Ureter (tissue), 1 donor: ENCODE measurements at places on chromosomes 7 and 10.

DNA sequence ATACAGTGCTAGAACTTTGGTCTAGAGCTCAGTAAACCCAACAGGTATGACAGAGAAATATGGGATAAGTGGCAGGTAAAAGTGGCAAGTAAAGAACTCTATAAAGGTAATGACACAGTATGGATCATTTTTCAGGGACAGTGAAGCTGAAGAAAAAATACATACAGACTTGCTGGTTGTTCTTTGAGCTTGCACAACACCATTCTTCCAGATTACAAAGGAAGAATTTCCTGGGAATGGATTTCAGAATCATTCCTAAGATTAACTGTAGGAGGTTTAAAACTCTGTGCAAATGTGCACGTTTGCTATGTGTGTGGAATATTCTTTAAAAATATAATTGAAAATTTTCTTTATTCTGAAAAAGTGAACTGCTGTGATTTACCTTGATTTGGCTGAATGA is 36.0 kb downstream of the PHF14 start:
- no peak for DNase-seq

GRCh38 chr7:101595246-101595645 is 33.9 kb downstream of the MYL10 start:
- DNase-seq, result peak; percentile 3

- DNase-seq, result peak; percentile 47
These were observed 50.5 kb upstream of the COBL start for GRCh38 chr7:51366930-51367613.

DNA sequence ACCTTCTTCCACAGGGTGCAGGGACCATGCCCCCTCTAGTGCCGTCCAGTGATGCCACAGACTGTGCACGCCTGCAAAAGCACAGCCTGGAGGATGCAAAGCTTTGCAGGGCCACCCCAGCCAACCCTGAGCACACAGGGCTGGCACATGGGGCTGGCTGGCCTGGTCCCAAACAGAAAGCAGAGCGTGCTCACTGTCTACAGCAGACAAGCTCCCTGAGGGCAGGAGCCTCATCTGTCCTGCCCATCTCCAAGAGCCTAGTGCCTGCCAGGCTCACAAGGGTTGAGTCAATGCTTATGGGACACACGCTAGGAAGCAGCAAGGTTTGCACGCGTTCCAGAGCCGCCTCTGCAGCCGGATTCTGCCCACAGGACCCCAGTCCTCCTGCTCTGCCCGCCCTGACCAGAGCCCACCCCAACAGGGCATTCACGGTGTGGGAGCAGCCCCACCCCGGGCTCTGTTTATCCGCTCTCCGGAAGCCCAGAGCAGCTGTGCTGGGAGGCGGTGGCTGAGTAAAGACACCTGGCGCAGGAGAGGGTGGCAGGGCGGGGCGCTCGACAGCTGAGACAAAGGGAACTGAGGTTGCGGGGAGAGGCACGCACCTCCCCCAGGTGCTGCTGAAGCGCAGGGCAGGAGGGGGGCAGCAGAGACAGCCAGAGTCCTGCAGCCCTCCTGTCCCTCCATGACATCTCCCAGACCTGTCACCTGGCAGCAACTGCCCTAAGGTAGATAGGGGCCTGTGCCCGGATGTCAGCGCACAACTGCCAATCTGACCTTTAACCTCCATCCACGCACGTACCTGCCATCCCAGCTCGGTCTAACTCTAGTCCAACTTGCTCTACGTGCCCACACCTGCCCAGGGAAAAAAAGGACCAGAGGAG is 4.3 kb downstream of the KCNH2 start:
- no peak for DNase-seq

DNA sequence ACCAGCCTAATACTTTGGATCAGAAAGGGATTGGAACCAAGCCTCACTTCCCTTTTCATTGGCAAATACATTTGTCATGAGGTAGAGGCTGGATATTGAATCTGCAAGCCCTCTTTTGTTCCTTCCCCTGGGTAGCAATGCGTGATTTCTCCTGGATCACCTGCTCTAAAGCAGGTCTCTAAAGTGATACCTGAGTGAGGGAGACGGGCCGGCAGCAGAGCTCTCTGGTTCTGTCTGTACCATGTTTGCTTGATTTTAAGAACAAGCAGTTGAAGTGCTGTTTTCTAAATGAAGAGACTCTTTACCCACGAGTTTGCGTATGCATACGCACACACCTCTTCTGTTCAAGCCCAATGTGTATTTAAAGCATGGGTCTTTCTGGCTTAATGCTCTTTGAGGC is 41.1 kb downstream of the GARS1 start:
- no peak for DNase-seq

DNA sequence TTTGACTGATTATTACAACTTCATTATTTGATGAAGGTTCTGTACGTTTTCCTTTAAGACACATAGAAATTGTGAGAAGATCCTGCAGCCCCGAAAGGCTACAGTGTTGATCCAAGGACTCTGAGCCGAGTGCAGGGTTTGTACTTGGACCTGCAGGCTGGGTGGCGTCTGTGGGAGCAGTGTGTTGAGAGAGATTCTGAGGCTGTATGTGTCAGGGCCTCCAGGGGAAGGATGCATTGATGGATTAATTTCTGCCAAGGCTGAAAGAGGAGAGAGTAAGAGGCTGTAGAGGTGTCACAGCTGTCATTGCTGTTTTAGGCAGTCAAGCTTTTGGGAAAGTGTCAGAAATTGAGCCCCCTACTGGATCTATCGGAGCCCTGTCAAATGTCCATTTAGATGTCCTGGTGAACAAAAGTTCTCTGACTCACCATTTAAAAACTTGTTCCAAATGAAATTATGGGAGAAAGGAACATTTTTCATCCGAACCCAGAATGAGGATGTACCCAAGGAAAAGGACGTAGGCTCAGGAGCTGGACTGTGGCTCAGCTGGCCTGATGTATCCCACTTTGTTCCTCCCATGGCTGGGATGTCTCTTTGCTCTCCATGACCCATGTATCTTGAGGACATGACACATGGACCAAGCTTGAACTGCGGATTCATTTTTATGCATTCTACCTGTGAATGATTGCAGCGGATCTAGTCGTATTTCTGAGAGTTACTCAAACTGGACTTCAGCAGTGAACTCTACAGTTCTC is 102.2 kb downstream of the TCF7L2 start:
- no peak for DNase-seq

GRCh38 chr7:105429746-105430612 is 41.3 kb upstream of the SRPK2 start:
- DNase-seq, result no peak

DNA sequence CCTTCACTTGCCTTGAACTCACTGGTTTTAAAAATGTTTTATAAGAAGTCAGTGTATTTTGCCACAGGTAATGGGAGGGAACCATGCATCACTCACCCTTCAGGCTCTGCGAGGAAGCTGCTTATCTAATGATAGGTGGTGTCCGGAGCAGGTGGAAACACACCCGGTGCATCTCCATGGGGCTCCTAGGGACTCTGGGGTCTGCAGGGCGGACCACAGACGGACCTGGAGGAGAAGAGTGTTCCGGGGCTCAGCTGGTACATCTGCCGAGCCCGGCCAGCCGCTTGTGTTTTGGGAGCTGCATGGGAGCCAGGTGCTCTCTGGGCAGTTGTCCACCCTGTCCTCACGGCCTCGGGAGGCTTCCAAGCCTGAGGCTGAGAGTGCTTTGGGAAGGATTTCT is 7.3 kb downstream of the LRRC27 start:
- DNase-seq, result no peak

- no peak for DNase-seq
These were observed 396 bp upstream of the EXOC4 start for GRCh38 chr7:133252506-133252857.

DNA sequence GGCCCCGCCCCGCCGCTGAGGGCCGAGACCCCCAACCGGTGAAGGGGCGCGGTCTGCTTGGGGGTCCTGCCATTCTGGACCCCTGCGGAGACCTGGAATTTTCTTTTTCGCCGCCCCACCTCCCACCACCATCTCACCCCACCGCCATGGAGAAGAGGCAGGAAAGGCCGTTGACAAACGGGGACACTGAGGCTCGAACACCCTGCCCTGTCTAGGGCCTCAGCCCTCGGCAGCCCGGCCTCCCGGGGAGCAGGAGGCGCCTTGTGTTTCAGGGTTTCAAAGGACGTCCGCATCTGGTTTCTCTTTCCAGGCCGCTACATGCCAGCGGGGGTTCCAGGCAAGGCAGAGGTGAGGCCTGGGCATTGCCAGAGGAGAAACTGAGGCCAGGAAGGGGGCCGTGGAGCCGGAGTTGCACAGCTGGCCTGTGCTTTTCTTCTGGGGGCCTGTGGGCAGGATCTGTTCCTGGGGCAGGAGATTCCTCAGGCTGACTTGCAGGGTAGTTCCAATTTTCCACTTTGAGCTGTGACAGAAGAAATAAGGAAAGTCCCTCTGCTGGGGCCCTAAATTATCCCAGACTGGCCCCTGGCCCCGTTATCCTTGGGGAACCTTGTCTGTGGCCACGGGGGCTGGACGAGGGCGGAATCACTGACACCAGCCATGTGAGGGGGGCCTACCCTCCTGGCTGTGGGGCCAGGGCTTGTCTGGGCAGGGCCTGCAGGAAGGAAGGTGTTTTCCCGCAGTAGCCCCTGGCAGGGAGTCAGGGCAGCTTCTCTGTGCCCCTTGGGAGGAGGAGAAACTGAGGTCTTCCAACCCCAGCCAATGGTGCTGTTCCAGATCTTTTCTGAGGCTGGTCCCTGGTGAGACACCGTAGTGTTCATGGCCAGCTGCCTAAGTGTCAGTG is 900 bp upstream of the MICALL2 start:
- DNase-seq, result peak; percentile 65

- DNase-seq, result no peak
These were observed 132.0 kb downstream of the RELN start for GRCh38 chr7:103857435-103857834.

DNA sequence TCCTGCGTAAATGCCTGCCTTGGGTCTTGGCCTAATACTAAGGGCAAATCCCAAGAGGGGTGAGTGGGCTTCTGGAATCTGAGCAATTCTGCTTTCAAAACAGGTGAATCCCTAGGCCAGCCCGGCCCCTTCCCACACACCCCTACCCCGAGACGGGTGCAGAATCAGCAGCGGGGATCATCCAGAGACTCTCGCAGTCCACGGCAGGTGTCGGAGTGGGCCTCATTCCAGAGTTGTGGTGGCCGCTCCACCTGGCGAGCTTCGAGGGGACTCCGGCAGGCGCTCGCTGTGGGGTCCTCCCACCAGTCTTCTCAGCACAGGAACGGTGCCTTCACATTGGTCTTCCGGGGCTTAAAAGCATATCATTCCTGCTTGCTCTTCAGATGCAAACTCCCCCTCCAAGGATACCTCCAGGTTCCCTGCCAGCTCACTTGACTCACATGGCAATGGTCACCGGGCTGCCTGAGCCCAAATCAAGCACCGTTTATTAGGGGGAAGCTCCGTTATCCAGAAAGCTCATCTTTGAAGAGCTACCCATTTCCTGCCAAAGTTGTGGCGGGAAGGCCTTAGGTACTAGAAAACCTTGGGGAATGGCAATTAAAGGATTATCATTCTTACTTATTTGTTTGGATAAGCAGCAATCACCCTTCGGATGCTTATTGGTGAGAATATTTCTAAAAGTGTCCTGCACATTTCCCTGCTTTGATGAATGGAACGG is 67.6 kb downstream of the PRKAG2 start:
- no peak for DNase-seq

- DNase-seq, result no peak
These were observed 16.0 kb downstream of the SAMD8 start for GRCh38 chr10:75127471-75127870.

GRCh38 chr10:24209946-24210491 is 1.1 kb downstream of the KIAA1217 start:
- no peak for DNase-seq

- no peak for DNase-seq
These were observed 32.1 kb downstream of the CNPY1 start for GRCh38 chr7:155514296-155514695.

DNA sequence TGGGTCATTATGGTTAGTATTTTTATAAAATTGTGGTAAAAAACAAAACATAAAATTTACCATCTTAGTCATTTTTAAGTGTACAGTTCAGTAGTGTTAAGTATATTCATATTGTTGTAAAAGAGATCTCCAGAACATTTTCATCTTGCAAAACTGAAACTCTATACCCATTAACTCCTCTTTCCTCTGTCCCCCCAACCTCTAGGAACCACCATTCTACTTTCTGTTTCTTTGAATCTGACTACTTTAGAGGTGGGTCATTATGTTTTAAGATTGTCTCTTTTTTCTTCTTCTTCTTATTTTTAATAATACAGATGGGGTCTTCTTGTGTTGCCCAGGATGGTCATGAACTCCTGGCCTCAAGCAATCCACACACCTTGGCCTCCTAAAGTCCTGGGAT is 84.1 kb downstream of the DOCK4 start:
- DNase-seq, result no peak

DNA sequence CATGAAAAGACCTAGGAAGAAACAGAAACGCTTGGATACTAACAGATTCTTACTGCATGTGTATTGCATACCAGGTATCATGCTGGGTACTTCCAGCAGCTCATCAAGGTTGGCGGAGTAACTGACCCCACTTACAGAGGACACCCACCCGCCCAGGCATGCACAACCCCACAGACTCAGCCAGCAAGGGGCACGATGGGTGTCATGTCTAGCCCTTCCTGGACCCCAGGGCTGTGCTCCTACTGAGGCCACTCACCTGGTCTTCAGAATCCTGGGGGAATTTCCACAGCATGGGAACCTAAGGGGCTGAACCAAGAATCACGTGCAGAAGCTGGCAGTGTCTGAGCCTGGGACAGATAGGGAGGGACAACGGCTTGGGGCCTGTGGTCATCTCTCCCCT is 134.1 kb upstream of the ZNF32 start:
- DNase-seq, result no peak

DNA sequence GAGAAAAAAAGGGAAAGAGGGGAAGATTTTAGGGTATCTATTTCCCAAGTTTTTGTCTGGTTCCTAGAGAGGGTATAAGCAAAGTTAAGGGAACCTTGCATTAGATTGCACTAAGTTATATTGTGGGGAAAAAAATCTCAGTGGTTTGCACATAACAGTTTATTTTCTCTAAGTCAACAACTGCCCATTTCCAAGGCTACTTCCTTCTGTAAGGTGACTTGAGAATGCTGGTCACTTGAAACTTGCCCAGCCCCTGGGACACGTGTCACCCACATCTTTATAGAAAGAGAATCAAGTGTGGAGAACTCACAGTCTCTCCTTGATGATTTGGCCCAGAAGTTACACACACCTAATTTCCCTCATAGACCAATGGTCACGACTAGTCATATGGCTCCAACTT is 488.6 kb upstream of the PODXL start:
- no peak for DNase-seq

DNA sequence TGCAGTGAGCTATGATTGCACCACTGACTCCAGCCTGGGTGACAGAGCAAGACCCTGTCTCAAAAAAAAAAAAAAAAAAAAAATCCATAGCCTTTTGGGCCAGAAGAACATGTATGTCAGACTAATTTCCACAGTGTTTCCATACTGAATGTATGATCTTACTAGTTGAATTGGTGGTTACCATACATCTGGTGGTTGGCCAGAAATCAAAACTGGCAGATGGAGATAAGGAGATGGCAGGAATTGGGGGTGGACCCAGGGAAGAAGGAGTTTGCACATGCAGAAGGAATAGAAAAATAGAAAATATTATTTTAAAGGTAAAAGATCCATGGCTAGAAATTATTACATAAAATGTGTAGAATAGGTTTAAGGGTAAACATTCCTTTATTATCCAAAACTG is 3.7 kb upstream of the ATOH7 start:
- DNase-seq, result no peak
